ENCODE measurements at places on chromosomes 2 and 18.

GRCh38 chr2:188551671-188552070, 260.0 kb downstream of the GULP1 start:
- DNase-seq = no peak

GRCh38 chr2:166074430-166074829, 53.4 kb downstream of the SCN1A start:
- peak; percentile 6 for DNase-seq

DNA sequence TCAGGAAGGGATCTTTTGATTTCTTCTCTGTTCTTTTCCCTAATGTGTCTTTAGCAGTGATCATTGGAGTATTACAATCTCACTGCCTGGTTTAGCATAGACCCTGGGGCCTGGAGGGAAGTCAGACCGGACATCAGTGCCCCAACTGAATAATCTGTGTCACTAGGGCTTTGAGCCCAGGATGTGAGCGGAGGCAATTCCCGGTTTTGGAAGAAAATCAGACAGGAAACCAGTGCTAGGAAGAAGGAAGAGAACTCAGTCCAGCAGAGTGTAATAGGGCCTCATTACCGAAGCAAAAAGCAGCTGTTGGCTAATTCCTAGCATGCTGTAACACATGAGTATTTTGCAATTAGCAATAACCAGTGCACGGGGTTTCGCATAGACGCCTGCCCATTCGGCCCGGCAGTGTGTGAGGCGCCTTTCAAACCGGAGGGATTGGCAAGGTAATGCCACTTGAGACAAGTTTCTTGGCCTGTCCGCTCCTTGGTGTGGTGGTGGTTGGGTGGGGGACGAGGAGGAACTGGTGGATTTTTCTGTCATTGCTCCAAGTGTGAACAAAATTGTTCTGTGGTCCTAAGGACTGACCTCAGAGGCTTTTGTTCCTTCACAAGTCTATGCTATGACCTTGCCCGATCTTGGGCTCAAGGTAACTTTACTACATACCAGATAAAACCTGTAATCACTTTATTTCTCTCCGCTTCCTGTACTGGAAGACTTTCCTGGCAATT, 2.8 kb downstream of the FOSL2 start:
- DNase-seq = peak; percentile 54

- no peak for DNase-seq
These were observed 157.4 kb downstream of the SUCLG1 start for GRCh38 chr2:84301717-84302116.

GRCh38 chr2:65922794-65923193, 490.4 kb upstream of the SPRED2 start:
- no peak for DNase-seq

- DNase-seq = no peak
These were observed 115.1 kb downstream of the CDH20 start for GRCh38 chr18:61448316-61448715.

- DNase-seq = no peak
These were observed 144.9 kb downstream of the AGAP1 start for GRCh38 chr2:235638541-235639427.

- DNase-seq = no peak
These were observed 6.3 kb downstream of the MSGN1 start for GRCh38 chr2:17822445-17823117.

- DNase-seq = no peak
These were observed 521.3 kb downstream of the METTL4 start for GRCh38 chr18:2049986-2050385.

- peak; percentile 3 for DNase-seq
These were observed 226.7 kb downstream of the GULP1 start for GRCh38 chr2:188518381-188518780.

GRCh38 chr2:113847144-113847543, 42.7 kb upstream of the ACTR3 start:
- peak; percentile 96 for DNase-seq

GRCh38 chr2:121690095-121690494, 40.8 kb upstream of the CLASP1 start:
- DNase-seq = no peak

DNA sequence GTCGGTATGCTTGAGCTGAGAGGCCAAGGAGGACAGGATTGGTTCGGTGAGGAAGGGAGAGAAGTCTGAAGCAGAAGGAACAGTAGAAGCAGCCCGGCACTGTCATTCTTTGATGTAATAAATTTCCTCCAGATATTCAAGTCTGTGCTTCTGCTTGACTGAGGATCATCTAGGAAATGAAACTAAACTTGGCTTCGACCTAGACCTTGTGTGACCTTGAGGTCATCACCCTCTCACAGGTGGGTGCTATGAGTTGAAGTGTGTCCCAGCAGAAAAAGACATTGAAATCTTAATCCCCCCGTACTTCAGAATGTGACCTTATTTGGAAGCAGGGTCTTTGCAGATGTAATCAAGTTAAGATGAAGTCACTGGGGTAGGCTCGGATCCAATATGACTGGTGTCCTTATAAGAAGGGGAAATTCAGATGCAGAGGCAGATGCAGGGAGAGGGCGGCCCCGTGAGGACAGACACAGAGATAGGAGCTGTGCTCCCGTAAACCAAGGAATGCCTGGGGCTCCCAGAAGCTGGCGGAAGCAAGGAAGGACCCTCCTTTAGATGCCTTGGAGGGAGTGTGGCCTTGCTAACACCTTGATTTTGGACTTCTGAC, 49.0 kb downstream of the PRKCE start:
- DNase-seq = no peak

- DNase-seq = no peak
These were observed 4.4 kb downstream of the MBOAT2 start for GRCh38 chr2:8999102-8999446.

DNA sequence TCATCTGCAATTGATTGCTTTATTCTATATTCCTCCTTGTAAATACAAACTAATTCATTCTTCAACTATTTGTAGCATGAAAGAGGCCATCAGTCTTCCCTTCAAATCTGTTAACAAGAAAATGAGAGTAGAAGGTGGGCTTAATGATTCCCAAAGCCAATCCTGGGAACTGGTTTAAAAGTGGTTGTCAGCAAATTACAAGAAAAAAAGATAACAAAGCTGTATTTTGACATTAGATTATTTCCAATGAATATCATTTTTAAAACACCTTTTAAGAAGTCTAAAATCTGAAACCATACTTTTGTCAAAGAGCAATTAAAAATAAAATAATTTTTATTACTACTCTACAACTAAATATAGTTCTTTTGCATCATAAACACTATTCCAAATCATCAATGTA, 139.2 kb downstream of the DYM start:
- DNase-seq = no peak
